ENCODE measurements at places on chromosomes 6 and 20. TPM values are rescaled to one million over a fixed set of nuclear protein-coding genes. Genes with fewer than 3 reads are reported as not detected.

The ANGPT4 gene
- not detected for polyA plus RNA-seq

The TEAD3 gene
- polyA plus RNA-seq = 11.1 TPM

The PKHD1 gene
- under 0.01 TPM for polyA plus RNA-seq

The AGER gene
- polyA plus RNA-seq = 2.0 TPM

The ANKRD66 gene
- polyA plus RNA-seq = not detected

The TCF19 gene
- polyA plus RNA-seq = 9.4 TPM

The KPNA5 gene
- 3.1 TPM for polyA plus RNA-seq

GRCh38 chr6:25485821-25486534 is 166.0 kb upstream of the SCGN start:
- DNase-seq = no peak

DNA sequence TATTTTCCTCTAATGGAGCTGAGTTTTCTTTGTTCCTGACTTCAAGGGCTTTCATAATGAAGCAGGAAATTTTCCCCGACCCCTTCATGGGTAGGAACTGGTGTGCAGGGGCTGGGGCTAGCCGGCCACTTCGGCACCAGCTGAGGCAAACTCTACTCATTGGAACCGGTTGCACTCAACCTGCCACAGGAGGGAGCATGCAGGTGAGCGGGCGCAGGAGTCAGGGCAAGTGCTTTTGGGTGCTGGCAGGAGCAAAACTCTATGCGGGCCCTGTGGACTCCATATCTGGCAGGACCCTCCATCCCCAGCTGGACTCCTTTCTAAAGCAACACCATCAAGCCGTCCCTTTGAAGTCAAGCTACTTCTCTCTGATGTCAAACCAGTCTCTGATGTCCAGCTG is 244.2 kb downstream of the EPM2A start:
- no peak for DNase-seq

- no peak for DNase-seq
Observed at GRCh38 chr6:166379800-166380199, 2.9 kb downstream of the MPC1 start.

- no peak for DNase-seq
Observed at GRCh38 chr6:18829272-18829870, 442.2 kb downstream of the RNF144B start.

GRCh38 chr20:57545927-57546662 is 14.8 kb upstream of the PCK1 start:
- DNase-seq = no peak

- no peak for DNase-seq
Observed at GRCh38 chr6:136608991-136609390, 58.8 kb upstream of the MAP7 start.

DNA sequence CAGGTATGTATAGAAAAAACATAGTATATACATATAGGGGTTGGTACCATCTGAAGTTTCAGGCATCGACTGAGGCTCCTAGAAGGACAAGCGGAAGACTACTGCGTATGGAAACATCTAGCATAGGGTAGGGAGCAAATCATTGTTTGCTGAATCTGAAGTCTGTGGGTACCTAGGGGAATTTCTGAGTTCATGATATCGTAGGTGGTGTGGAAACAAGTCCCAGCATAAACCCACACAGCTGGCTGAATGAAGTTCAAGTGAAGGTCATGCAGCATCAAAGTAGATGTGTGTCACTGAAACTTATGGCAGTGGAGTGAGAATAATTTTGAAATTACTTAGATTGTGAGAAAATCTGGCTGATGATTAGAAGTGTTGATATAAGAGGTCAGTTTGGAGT is 39.4 kb downstream of the MAP7 start:
- no peak for DNase-seq

- DNase-seq = no peak
Observed at GRCh38 chr20:9629831-9630230, 115.4 kb downstream of the LAMP5 start.

GRCh38 chr6:166587631-166588413 is 1.3 kb upstream of the RAMACL start:
- DNase-seq = no peak

GRCh38 chr20:17835240-17835933 is 133.2 kb downstream of the SNX5 start:
- no peak for DNase-seq

- no peak for DNase-seq
Observed at GRCh38 chr6:133396984-133397348, 155.8 kb downstream of the EYA4 start.

DNA sequence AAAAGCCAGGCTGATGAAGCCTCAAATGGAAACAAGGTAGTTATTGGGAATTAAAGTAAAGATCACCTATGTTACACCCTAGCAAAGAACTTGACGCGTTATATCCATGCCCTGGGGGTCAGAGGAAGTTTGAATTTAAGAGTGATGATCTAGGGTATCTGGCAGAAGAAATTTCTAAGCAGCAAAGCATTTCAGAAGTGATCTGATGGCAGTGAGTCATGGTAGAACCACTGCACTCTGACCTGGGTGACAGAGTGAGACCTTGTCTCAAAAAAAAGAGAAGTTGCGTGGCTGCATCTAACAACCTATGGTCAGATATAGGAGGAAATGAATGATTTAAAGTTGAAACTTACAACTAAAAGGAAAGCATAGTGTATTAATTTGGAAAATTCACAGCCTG is 45.2 kb downstream of the SCP2D1 start:
- DNase-seq = no peak

GRCh38 chr20:17407550-17407949 is 123.6 kb downstream of the BFSP1 start:
- DNase-seq = no peak

DNA sequence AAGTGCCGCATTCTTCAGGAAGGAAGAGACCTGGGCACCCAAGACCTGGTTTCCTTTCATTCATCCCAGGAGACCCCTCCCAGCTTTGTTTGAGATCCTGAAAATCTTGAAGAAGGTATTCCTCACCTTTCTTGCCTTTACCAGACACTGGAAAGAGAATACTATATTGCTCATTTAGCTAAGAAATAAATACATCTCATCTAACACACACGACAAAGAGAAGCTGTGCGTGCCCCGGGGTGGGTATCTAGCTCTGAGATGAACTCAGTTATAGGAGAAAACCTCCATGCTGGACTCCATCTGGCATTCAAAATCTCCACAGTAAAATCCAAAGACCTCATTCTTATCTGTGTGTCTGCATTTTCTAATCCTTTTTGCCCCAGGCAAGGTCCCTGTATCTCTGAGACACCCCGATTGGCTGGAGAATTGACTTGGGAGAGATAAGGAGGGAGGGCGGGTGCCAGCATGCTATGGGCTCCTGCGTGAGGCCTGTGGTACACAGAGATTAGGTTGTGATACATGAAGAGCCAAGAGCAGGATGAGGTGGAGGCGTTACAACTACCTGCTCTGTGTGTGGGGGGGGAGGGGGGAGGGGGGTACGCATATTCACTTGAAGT is 4.8 kb downstream of the MUC21 start:
- no peak for DNase-seq

DNA sequence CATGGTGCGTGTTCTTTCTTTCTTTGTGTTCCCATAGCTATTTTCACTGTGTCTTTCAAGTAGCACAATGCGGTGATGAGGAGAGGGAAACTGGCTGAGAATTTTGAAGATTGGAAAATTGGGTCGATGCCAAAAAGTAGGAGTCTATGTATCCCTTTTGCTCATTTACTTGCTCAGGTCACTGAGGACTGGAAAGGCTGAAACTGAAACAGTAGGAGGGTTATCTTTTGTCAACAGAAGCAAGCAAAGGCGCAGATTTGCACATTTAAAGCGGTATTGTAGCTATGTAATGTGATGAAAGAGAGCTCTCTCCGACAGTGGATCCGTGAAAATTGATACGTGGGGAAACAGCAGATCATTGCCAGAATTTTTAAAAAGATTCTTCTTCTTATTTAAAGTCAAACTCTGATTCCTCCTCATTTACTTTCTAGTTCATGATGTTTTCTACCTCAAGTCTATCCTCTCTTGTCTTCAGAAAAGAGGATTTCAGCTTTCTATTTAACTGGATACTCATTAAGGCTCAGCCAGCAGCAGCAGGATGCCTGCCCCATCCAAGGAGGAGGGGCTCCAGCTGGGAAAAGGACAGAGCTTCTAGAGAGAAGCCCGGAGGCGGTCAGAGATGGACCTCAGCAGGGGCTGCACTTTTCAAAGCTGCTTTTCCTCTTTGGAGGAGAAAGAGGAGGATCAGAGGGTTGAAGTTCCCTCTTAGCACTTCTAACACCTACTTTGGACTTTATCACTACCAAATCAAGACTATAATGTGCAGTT is 15.9 kb upstream of the FYN start:
- DNase-seq = no peak

DNA sequence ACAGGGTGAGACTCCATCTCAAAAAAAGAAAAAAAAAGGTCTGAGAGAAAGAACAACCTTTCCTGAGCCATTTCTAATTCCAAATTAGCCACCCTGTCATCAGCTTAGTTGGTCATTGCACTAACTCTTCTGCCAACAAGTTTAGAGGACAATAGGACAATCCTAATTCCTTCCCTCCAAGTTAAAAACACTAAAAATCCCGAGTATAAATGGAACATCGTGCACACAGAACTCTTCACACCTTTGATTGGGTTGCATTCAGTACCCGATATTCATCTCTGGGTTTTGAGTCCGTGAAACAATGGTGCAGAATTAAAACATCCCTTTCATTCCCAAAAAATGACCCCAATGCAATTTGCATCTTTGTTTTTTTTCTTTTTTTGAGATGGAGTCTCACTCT is 23.0 kb downstream of the PARD6B start:
- DNase-seq = no peak

- DNase-seq = no peak
Observed at GRCh38 chr6:133223452-133224029, 17.6 kb upstream of the EYA4 start.
